Effector memory CD4-positive, alpha-beta T cell (primary cell): ENCODE measurements at places on chromosomes 5 and 9.

- no peak for DNase-seq
These were observed 2.8 kb downstream of the TICAM2 start for GRCh38 chr5:115599502-115599901.

DNA sequence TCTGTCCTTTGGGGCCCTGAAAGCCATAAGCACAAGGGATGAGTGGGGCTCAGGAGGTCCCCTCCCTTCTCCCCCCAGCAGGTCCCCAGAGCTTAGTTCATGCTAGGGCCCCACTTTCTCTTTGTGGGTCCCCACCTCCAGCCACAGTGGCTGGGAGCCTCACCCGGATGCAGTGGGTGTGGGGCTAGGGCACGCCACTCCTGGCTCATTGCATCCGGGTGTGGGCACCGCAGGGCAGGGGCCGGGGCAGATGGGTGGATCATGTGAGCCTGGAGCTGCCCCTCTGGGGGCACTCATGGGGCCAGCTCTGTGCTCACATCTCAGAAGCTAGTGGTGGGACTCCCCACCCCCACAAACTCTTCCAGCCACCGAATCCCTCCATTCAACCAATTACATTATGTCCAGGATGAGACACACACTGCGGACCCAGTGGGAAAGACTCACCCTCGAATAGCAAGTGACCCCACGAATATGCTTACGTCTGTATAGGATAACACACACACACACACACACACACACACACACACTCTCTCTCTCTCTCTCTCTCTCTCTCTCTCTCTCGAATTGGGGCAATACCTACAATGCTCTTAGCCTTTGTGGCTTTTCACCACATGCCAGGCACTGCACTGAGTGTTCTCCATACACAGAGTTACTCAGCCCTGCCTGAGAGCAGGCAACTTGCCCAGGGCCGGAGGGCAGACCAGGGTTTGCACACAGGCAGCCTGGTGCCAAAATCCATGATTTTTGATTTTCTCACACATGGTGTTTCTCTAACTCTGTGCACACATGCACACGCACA, 16.8 kb upstream of the PHYKPL start:
- DNase-seq = no peak

DNA sequence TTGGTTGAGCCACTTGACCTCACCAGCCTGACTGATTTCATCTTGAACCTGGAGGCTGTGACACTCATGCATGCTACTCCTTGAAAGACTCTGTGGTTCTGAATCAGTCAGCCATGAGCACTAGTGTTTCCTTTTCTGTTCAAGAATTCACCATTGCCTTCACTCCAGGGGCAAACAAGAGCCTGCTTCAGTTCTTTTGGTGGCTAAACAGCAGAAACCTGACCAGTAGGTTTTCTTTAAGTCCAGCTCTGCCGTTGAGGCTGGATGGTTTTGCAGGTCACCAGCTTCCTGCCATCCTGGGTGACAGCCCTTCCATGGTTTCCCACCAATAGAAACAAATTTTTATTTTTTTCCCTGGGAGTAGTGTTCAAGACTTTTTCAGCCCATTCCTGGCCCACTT, 10.0 kb downstream of the NTRK2 start:
- no peak for DNase-seq

DNA sequence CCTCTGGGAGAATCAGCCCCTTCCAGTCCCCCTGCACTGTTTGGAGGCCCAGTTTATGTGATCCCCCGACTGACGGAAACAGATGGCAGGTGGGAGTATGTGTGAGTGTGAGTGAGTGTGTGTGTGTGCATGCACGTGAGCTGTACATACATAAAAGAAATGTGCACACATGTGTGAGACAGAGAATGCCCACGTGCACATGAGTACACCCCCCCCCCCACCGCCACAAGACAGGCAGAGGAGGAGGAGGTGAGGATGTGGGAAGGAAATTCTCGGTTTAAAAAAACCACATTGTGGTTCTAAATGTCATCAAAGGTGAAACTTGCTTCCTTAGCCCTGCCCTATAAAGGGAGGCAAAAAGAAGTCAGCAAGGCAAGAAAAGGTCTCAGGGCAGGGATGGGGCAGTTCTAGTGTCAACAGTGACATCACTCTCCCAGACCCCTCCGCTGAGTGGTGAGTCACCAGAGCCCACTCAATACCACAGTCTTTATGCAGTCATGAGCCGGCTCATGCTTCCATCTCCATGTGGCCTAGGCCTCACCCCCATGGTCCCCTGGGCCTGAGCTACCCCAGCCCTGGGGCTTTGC, 79.2 kb upstream of the HSPA9 start:
- peak; percentile 65 for DNase-seq

DNA sequence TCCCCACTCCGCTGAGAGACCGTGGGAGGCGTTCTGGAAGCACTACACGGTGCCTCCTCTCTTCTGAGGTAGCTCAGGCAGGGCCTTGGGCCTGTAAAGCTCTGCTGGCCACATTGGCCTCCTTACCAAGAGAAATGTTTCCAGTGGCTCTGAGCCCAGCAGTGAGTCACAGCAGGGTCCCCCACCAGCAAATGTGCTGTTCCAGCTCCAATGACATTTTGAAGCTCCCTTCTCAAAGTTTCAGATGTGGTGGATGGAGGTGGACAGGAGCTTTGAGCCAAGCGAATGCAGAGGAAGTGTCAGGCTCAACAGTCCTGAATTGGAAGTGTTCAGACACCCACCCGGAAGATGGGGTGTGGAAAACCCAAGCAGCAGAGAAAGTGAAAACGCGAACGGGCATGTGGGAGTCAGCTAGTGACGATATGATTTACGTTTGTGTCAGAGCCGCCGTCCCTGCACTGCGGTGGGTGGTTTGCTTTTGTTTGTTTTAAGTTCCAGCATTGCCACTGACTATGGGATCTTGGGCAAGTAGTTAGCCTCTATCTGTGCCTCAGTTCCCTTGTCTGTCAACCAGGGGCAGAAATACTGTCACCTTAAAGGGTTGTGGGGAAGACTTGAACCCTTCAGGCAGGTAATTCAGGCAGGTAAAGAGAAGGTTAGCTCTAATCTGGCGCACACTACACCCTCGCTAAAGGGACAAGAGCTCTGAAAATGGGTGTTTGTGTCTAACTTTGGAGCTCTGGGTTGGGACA, 38.2 kb downstream of the C5orf15 start:
- peak; percentile 17 for DNase-seq

DNA sequence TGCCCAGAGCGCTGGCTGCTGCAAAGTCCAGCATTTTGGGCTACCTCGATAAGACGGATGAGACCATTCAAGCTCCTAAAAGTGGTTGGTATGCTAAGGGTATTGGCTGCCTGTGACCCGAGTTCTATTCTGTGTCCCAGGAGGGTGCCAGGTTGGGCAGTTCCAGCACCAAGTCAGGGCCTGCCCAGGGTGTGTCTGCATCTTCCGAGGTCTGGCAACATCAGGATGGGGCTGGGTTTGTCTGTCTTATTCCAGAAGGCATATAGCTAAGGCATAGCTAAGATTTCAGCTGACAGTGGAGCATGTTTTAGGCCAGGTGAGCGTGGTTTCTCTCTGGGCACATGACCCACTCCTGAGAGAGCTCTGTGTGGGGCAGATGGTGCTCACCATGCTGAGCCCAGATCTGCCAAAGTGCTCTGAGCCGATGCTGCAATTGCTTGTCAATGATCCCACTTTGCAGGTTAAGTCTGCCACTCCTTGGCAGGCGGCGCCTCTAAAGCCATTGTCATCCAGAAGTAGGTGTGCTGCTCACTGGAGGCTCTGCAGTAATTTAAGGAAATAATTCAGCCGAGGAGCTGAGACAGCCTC, 7.8 kb downstream of the SLC9A3 start:
- DNase-seq = no peak

- DNase-seq = no peak
These were observed 3.0 kb upstream of the RASGRF2 start for GRCh38 chr5:80957031-80957761.

- no peak for DNase-seq
These were observed 43.4 kb upstream of the HAPLN1 start for GRCh38 chr5:83764101-83764500.

DNA sequence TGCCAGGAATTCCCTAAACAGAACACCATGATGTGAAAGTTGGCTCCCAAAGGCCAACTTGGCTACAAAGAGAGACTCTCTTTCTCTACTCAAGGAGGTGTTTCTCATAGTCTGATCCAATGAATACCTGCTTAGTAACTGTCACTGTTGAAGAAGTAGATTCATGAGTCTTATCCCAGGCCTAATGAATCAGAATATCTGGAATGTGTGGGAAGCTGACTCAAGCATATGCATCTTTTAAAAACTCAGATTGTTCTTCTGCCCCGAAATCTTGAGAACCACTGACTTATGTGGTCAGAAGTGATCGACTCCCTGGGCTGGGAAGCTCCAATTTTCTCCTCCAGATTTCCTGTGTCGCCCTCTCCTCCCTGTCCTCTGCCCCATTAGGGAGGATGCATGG, 345.6 kb downstream of the PLK2 start:
- DNase-seq = no peak
